NCI-H446 treated with DMSO at 0.1 percent for 48 hours (cell line): ENCODE measurements at places on chromosomes 3 and 15.

DNA sequence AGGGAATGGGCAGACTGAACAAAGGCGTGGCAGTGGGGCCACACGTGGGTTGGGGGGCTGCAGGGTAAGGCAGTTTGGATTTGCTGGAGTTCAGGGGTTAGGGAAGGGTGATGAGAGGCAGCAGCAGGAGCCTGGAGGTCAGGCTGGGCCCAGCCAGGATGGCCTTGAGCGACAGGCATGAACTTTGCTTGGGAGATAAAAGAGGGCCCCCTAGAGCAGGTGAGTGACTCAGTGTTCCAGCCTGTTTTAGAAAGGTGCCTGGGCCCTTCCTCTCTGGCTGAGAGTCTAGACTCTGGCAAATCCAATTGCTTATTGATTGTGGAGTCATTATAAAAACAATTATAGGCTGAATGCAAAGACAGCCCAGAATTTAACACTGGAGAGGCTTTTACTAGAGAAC, 75.1 kb downstream of the RAB11A start:
- no peak for DNase-seq

- no peak for DNase-seq
Measured at GRCh38 chr3:111737047-111737705, 121.9 kb upstream of the PHLDB2 start.

GRCh38 chr3:103589770-103590169, 1155.0 kb downstream of the ZPLD1 start:
- DNase-seq, result no peak

DNA sequence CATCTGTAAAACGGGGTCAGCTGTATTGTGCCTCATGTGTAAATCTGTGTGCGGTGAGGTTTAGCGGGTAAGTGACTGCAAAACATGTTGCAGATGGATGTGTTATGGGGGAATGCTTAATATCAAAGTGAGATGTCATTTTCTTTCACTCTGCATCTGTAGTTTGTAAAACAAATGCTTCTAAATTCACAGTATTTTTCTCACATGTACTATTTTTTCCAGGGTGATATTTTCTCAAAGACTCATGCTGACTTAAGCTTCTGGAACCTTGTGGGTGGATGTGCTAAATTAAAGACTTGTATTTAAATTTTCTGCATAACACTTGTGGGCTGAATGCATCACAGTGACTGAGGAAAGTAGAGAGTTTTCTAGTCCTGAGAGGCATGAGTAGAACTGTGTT, 115.2 kb upstream of the TP63 start:
- no peak for DNase-seq

GRCh38 chr3:100184948-100185570, 70.8 kb upstream of the FILIP1L start:
- no peak for DNase-seq

DNA sequence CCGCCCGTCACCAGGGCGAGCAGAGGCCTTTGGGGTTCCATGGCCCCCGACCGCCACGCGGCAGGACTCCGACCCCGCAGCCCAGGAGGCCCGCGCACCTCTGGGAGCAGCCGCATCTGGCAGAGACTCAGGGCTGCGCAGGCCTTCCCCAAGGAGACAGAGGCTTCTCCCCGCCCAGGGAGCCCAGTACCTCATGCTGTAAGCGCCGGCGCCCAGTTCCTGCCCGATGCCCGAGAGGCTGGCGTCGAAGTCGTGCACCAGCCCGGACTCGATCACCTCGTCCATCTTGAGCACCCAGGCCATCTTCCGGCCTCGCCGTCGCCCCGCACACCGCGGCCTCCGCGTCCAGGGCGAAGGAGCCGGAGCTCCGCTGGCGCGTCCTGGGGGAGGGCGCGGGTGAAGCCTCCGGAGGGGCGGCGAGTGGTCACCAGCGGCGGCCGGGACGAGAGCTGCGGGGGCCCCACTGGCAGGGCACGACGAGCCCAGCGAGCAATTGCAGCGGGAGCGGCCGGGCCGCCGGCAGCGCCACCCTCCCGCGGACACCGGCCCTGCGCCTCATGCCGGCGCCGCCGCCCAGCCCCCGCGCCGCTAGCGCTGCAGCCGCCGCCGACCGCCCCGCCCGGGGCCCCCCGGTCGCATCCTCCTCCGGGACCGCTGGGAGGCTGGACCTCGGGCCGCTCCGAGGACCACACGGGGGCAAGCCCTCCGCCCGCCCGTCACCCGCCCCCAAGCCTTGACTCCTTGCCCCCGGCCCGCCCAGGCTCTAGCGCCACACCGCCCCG, 468 bp downstream of the UBP1 start:
- no peak for DNase-seq

DNA sequence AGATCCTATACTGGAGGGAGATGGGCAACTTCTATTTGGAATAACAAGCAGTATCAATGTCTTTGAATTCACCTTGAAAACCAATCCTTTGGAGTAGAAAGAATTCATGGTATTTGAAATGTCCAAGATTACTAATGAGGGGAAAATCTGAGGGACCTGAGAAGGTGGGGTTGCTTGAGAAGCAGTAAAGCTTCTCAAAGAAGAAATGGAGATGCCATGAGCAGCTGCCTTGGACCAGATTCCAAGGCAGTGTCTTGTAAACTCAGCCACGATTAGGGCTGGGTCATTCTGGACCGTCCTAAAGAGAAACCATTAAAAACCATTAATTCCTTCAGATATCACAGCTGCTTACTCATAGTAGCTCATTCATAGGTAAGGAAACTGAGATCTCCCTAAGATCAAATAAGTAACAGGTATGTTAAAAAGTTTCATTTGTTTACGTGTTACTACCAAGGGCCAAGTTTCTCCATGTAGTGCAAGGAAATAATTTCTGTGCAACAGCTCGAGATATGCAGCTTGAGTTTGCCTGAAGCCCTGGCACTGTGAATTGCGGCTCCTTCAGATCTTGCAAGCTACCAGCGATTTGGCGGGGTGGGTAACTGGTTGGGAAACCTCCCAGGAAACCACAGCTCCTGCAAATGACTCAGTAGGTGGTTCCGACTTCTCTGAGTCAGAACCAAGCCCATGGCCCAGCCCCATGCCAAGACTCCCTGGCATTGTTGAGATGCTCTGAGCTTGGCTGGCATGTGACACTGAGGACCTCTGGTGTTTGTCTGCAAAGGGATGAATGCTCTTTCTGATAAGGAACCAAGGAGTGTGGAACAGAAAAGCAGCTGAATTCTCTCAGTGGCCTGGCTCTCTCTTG, 296.8 kb downstream of the RORA start:
- DNase-seq, result no peak

DNA sequence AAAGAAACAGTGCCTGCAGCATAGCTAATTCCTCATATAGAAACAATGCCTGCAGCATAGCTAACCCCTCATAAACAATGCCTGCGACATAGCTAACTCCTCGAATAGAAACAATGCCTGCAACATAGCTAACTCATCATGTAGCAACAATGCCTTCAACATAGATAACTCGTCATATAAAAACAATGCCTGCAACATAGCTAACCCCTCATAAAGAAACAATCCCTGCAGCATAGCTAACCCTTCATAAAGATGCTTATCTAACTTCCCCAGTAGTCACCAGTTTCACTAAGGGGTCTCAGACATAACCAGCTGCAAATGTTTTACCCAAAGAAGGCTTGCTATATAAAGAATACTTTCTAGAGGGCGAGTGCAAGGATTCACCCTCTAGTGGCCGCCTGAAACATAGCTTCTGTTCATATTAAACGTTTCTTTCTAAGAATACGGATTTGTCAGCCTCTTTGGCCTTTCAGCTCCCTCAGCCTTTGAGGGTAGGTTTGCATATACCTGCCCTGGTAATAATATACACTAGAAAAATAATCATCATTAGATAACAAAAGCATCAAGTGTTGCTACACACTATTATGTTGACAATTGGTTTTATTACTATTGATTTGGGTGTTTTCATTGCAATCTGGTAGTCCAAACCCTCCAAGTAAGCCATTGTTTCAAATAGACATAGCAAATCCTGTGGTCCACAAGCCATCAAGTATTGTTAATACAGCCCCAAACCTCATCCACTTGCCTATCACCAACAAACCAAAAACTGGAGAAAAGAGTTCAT, 44.4 kb upstream of the FAN1 start:
- DNase-seq, result no peak

GRCh38 chr3:187827723-187828122, 82.5 kb upstream of the BCL6 start:
- no peak for DNase-seq

DNA sequence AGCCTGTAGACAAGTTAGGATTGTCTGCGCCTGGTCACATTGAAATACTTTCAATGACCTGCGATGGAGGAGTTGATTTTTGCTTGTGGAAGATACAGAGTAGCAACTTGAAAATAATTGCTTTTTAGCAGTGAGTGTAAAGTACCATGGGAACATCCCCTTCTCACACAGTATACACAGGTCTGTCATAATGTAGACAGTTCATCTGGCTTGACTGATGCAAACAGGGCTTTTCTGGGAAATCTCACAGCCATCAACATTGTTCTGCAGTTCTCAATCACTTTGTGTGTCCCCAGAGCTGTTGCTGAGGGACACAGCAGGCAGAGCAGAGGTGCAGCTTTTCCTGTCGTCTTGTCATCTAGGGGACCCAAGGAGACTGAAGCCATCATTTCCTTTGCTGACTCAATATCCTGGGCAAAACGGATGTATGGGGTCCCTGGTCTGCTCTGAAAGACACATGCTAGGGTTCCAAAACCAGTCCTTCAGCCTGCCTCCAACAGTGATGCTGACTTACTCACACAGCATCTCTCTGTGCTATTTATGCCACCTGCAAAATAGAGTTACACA, 5.3 kb upstream of the REC114 start:
- DNase-seq, result no peak

GRCh38 chr15:40695469-40695890, 506 bp downstream of the RAD51 start:
- no peak for DNase-seq

- no peak for DNase-seq
Measured at GRCh38 chr15:55694652-55695150, 48.3 kb downstream of the PRTG start.

DNA sequence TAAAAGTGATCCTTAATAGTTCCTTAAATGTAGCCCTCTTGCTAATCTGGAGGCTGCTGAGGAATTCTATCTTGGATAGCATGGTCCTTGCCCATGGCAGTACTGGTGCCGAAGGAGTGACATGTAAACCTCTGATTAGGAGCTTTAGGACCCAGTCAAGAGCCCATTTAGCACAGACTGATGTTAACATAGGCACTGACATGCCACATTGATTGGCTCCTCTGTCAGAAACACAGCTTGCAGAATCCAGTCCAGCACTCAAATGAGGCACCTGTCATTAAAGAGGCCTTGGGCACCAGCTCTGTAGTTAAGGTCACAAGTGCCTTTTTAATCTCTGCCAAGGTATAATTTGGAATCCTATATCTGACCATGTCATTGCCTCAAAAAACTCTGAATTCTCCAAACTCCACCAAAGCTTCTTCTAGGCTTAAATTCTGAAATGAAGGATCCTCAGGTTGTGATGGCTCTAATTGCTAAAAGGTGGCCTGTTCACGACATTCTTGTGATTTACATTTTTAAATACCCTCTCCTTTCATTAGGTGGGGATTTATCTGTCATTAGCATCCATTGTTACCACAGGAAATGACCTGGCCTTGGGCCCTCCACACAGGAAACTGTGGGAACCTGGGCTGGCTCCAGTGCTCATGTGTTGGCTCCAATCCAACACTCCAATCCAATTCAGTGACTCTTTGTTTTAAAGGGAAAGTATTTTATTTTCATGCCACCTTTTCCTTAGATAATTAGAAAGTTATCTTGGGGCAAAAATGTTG, 57.3 kb upstream of the RNF7 start:
- DNase-seq, result no peak

- DNase-seq, result no peak
Measured at GRCh38 chr3:123853686-123854372, 30.3 kb downstream of the MYLK start.

- no peak for DNase-seq
Measured at GRCh38 chr15:37793851-37794250, 140.6 kb upstream of the TMCO5A start.

GRCh38 chr15:73051391-73051806, 864 bp upstream of the NEO1 start:
- no peak for DNase-seq

DNA sequence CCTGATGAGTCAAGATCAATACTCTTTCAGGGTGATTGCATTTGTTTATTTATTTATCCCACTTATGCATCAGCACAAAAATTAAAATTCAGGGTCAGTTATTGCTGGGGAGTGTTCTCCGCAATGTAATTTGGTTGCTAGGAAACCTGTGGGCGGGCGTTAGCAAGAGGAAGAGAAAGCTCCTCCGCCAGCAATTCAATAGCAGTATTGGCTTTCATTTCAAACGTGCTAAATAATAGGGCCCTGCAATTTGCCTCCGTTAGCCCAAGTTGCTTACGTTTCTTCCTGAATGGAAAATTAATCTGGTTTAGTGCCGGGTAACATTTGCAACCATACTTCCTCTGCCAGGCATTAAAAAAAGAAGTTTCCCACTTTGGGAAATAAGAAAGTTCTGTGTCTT, 35.5 kb upstream of the PLCL2 start:
- no peak for DNase-seq

DNA sequence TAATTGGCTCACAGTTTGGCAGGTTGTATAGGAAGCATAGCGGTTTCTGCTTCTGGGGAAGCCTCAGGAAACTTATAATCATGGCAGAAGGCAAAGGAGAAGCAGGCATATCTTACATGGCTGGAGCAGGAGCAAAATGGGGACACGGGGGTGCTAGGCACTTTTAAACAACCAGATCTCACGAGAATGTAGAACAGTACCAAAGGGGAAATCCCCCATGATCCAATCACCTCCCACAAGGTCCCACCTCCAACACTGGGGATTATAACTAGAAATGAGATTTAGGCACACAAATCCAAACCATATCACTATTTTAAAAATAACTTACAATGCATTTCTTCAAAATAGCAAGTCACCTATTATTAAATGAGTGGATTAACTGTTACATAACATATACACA, 47.1 kb upstream of the ANKRD28 start:
- DNase-seq, result no peak

DNA sequence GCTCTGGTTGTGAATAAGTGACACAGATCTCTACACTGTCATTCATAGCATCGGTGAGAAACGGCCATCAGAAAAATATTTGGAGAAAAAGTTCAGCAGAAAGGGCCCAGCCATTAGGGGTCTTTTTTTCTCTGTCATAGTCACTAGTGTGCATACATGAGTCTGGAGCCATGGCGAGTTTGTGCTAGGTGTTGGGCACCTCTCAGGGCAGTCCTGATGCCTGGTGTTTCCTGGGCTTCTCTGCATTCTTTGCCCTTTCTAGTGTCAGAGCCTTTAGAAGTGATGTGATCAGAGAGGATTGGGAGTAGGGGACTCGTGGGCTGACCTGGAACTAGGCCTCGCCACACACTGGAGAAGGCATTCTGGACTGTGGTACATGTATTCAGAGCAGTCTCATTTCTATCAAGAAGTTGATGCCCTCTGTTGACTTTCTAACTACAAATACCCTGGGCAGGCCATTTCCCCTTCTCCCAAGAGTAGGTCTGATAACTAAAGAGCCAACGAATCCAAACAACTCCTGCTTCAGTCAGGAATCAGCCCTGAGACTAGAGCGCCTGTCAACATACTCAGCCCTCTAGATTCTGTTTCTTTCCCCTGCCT, 1.6 kb downstream of the KY start:
- no peak for DNase-seq
